HT-29 (cell line): ENCODE measurements at places on chromosomes 1 and 21. TPM values are rescaled to one million over a fixed set of nuclear protein-coding genes. Genes with fewer than 3 reads are reported as not detected.

- DNase-seq, result no peak
Observed at GRCh38 chr21:37673801-37674575, 242.3 kb downstream of the KCNJ6 start.

DNA sequence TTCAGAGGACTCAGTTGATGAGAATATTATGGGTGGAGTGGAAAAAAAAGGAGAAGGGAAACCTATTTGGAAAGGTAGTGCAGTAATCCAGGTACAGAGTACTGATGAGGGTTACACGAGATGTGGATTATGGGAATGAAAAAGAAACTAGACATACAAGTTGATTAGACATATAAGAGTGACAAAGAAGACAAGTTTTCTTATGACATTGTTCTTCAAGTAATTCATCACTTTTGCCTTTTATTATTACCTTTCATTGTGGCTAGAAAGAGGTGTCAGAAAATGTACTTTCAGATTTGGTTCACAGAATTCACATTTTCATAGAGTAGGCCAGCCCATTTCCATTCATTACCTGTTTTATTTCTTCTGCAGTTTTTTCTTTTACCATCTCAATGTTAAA lies 10.4 kb downstream of the ATPAF1 start:
- DNase-seq, result no peak

DNA sequence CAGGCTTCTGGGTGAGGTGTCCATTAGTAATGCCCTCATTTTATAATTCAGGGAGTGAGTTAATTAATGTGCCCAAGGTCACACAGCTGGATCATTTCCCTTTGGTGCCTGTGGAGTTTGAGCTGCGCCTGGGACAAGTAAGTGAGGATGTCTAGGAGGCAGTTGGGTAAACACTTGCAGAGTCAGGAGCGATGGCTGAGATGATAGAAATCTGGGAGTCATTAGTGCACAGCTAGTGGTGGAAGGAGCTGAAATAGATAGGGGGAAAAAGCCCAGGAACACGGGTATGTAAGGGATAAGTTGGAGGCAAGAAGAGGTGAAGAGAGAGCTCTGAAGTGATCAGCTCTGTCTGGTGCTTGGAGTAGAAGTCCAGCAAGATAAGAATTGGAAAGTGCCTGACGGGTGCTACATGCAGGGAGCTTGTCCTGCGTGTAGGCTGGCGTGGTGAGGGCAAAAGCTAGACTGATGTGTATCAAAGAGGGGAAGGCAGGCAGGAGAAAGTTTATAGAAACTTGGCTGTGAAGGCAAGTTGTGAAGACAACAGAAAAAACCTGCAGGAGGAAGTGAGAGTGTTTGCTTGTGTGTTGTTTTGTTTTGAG lies 1.7 kb upstream of the SCAF4 start:
- no peak for DNase-seq

Gene LGR6
- 0.18 and 0.42 TPM in 2 replicates for total RNA-seq
